ENCODE measurements at places on chromosomes 7 and 10.

- DNase-seq, result no peak
Observed at GRCh38 chr10:10313149-10313835, 704.4 kb upstream of the CELF2 start.

DNA sequence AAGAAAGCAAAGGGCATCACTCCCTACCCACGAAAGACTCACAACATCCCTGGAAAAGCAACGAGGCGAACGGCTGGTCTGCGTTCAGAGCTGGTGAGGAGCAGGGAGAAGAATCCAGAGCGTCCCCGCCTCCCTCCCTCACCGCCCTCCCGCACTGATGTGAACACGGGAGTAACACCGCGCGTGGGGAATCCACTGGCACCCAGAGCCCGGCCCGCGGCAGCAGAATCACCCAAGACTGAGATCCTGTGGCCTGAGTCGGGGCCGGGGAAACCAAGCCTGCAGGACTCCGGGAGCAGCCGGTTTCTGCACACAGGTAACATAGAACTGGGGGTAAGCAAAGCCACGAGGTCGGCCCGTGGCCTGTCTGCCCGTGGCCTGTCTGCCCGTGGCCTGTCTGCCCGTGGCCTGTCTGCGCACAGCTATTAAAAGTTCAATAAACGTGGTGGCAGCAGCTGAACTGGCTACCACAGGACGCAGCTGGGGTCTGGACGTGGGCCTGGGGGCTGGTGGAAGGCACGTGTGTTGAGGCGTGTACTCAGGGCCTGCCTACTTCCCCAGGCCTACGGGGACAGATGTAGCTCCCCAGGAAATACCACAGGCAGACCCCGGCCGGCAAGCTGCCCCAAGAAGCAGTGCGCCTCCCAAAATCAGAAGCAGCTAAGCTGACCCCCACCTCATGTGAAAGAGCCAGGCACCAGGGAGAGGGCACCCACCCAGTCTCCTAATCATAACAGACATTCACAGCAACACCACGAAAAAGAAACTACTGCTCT lies 23.0 kb downstream of the DIP2C start:
- no peak for DNase-seq

DNA sequence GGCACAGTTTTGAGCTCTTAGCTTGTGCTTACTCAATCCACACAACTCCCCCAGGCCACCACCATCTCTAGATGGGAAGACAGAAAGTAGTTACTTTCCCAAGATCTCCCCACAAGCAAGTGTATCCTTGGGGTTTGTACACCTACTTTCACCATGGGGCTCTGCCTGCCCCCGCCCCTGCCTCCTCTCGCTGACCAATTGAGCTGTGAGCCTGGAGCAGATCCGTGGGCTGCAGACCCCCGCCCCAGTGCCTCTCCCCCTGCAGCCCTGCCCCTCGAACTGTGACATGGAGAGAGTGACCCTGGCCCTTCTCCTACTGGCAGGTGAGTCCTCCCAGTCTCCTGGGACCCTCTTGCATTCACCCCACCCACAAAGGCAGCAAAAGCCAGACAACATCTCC lies 2.0 kb downstream of the FXYD4 start:
- no peak for DNase-seq

DNA sequence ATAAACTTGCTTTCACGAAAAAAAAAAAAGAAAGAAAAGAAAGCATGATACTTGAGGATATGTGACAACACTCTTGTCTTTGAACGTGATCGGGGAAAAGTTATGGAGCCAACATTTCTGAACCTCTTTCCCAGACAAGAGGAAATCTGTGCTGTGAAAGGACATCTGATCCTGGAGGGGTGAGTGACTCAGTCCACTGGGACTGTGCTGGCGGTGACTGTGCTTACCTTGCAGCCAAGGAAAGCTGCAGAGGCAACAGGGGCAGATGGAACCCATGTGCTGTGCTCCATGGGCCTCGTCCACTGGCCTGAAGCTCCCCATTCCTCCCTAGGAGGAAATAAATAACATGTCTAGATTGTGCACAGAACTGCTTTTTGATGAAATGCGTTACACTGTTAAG lies 116.5 kb upstream of the RAB11FIP2 start:
- no peak for DNase-seq

DNA sequence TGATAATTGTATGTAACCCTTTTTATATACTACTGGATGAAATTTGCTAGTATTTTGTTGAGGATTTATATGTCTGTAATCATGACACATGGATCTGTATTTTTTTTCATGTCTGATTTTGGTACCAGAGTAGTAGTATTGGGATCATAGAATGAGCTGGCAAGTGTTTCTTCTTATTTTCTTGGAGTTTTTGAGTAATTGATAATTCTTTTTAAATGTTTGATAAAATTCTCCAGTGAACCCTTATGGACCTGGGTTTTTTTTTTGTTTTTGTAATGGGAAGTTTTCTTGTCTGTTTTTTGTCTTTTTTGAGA lies 28.4 kb downstream of the ZNF33A start:
- no peak for DNase-seq

DNA sequence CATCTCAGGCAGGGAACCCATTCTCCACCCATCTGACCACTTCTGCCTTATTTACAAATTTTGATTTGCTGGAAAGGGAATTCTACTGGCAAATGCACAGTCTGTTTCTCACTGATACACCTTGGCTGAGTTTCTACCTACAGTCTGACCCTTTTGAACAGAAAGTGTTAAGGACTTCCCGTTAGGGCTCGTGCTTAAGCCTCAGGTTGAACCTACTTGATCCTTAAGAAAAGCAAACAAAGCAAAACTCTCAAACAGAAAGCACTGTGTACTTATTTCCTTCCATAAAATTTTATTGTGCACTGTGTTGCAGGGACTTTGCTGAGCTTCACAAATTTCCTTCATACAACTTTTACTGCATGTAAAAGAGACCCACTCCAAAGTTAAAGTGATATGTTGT lies 367.8 kb downstream of the NRG3 start:
- no peak for DNase-seq

DNA sequence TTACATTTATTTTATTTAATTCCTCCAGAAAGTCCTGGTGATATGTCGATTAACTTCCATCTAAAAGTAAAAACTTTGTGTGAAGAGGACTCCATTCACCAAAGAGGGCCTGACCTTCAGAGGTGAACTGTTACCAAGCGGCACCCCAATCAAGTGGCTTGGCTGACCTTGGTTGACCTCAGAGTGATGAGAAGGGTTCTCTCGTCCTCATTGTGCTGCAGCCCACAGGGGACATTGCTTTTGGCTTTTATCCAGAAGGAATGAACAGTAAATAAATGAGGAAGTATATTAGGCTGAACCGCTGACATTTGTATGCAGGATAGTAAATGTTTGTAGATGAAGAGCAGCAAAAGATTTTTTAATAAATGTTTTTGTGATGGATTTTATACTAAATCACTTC lies 172.4 kb upstream of the MKI67 start:
- DNase-seq, result no peak

DNA sequence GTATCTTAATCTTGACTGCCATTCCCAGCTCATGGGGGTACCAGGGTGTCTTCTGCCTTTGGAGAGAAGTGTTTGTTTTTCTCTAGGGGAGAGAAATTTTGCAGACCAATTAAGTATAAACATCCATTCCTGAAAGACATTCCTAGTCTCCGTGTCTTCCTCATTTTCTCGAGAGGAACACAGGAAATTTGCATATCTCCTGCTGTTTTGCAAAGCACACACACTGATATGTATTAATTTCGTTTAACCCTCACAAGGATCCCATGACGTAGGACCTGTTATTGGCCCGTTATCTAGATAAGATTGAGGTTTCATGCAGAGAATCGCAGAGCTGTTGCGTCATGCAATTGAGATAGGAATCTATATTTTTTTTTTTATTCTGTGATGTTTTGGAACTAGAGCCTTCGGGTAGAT lies 944 bp downstream of the RHBDD2 start:
- no peak for DNase-seq

GRCh38 chr7:131621652-131622051 lies 65.2 kb upstream of the PODXL start:
- DNase-seq, result no peak

GRCh38 chr7:55024776-55025175 lies 6.0 kb downstream of the EGFR start:
- DNase-seq, result no peak

DNA sequence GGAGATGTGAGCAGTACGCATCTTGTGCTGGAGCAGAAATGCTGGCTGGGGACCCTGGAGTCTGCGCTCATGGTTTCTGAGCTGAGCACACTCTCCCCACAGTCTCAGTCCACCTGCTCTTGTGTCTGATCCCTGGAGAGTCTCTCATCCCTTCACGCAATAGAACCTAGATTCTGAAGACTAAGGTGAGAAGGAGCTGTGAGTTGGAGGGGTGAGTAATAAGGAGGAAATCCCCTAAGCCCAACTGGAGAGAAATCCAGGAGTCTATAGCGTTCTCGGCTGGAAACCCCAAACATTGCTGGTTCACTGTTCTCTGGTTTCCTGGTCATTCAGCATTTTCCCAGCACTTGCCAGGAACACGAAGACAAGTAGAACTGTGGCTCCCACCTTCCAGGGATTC lies 68.3 kb upstream of the SMNDC1 start:
- DNase-seq, result no peak
